Activated T-helper 9 cell treated with anti-CD3 and anti-CD28 coated beads, Interleukin-2, amount 50 U/mL, for 16 hours (primary cell): ENCODE measurements at places on chromosomes 2 and 18.

- DNase-seq, result no peak
Observed at GRCh38 chr18:44497311-44497710, 183.4 kb upstream of the SETBP1 start.

- no peak for DNase-seq
Observed at GRCh38 chr2:182668671-182669070, 47.4 kb upstream of the DNAJC10 start.

- no peak for DNase-seq
Observed at GRCh38 chr2:43222475-43223309, 3.7 kb downstream of the ZFP36L2 start.

GRCh38 chr2:62200291-62200841, 4.5 kb downstream of the B3GNT2 start:
- DNase-seq, result no peak

- DNase-seq, result no peak
Observed at GRCh38 chr2:217685255-217685605, 317.6 kb downstream of the TNS1 start.

- no peak for DNase-seq
Observed at GRCh38 chr2:44778671-44779476, 162.6 kb upstream of the SIX3 start.

GRCh38 chr2:8627692-8628085, 54.2 kb upstream of the ID2 start:
- DNase-seq, result no peak

GRCh38 chr18:79868811-79869541, 71.2 kb downstream of the KCNG2 start:
- DNase-seq, result no peak

DNA sequence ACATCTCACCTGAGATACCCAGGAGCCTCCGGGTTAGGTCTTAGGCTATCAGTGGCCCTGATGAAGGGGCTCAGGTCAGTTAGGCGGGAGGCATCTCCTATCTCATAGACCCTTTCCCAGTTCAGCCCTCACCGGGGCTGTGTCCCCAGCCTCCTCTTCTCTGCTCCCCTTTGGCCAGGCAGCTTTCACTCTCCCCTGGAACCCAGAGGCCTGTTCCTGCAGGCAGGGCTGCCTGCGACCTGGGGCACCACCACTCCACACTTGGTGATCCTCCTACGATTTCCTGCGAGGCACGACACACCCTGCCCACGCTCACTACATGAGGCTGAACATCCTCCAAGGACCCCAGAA, 51.2 kb downstream of the SFXN5 start:
- no peak for DNase-seq

DNA sequence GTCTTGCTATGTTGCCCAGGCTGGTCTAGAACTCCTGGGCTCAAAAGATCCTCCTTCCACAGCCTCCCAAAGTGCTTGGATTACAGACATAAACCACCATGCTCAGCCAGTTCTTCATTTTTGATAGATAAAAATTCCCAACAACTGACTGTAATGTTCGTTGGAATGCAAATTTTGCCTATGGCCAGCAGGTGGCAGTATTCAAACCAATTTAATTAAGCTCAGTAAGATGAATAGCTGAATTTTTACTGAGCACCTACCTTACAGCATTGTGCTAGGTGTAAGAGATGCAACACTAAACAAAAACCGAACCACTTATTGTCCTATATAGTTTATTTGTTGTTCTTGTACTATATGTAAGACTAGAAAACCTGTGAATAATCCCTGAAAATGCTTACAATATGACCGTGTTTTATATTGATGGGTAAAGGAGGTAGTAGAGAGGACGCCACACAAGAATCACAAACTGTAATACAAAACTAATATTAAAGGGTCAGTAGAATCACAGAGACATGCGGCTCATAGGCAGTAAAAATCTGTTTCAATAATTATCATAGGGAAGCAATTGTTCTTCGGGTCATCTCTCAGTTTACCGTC, 8.2 kb upstream of the TMEM182 start:
- no peak for DNase-seq

DNA sequence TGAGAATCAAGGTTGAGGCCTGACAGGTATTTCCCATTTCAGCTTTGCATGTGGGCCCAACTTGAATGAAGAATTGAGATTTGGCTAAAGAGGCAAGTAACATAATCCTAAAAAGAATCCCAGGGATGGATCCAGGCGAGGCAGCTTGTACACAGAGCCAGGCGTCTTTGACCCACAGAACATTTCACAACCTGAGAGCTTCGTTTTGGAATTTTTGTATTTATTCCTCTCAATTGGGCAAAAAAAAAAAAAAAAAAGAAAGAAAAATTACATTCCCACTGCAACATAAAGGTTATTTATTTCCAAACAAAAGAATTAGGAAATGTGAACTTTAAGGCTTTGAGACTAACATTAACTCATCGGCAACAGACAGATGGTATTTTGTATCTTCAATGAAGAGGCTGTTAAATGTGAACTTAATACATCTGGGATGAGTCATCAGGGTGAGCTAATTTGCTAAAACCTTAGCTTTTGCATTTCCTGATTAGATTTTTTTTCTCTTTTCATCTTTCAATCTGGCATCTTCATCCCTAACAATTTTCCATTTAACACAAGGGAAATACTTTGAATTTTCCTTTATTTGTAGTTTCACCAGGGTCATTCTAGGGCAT, 478.5 kb upstream of the TNP1 start:
- DNase-seq, result no peak

GRCh38 chr2:205563646-205564045, 118.7 kb upstream of the NRP2 start:
- DNase-seq, result no peak

DNA sequence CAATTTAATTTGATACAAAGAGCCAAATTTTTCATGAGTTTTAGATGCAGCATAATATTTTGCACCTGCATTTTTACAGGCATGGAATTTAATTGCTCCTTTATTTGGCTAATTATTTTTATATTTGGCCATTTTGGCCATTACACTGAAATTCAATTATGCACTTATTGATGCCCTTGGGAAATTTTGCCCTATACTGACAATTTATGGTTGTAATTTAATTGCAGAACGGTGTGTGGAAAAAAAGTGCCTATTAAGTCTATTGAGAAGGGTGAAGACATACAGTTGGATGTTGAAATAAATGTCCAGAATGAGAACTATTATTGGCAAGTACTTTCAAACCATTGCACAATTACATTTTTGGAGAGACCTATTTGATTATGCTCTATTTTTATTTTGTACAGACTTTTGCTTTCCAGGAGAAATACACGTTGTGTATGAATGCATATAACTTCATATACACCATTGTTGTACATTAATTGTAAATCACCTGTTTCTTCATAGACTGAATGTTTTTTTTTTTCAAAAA, 1319.3 kb upstream of the CDH2 start:
- no peak for DNase-seq

DNA sequence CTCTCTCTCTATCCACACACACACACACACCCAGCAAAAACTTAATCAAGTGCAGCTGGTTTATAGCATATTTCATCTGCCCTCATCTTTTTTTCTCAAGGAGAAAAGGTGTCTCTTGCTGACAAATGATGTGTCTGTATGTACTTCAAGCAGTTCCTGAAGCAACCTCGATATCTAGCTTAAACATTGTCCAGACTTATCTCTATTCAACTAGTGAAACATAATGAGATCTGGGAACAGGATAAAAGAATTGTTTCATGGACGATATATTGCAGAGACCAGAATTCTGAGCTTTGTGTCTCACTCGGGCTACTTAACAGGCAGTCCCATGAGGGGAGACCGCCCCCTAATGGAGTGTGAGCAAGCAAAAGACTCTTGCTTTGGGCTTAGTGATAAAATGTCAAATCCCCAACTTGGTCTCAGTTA, 929.2 kb upstream of the SOX11 start:
- no peak for DNase-seq

- DNase-seq, result peak; percentile 34
Observed at GRCh38 chr2:233857511-233858141, 3.3 kb upstream of the HJURP start.

GRCh38 chr18:10570622-10571021, 44.8 kb downstream of the NAPG start:
- DNase-seq, result no peak

- DNase-seq, result no peak
Observed at GRCh38 chr2:240596080-240596460, 9.5 kb downstream of the CAPN10 start.

- DNase-seq, result no peak
Observed at GRCh38 chr2:219433666-219434467, 776 bp upstream of the SPEG start.

GRCh38 chr2:41867553-41867952, 180.3 kb upstream of the PKDCC start:
- no peak for DNase-seq

- DNase-seq, result no peak
Observed at GRCh38 chr2:127217470-127218325, 2.4 kb downstream of the CYP27C1 start.

DNA sequence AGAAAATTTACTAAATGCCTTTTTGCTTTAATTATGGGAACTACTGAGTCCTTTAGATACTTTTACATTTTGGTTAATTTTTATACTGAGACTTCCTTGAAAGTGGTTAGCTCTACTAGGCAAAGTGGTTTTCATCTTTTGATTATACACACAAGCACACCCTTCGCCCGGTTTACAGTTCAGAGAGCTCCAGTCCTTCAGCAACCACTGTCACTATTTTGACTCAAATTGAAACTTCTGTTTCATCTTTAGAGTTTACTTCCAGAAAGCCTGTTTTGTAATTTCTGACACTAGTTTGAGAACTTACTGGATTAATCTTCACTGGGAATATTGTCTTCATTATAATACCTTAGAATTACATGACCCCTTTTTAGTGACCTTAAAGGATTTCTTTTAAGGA, 140.3 kb upstream of the FOSL2 start:
- DNase-seq, result no peak

GRCh38 chr2:83705146-83705545, 753.9 kb downstream of the SUCLG1 start:
- DNase-seq, result no peak

- no peak for DNase-seq
Observed at GRCh38 chr2:216507220-216508160, 8.8 kb downstream of the RPL37A start.

DNA sequence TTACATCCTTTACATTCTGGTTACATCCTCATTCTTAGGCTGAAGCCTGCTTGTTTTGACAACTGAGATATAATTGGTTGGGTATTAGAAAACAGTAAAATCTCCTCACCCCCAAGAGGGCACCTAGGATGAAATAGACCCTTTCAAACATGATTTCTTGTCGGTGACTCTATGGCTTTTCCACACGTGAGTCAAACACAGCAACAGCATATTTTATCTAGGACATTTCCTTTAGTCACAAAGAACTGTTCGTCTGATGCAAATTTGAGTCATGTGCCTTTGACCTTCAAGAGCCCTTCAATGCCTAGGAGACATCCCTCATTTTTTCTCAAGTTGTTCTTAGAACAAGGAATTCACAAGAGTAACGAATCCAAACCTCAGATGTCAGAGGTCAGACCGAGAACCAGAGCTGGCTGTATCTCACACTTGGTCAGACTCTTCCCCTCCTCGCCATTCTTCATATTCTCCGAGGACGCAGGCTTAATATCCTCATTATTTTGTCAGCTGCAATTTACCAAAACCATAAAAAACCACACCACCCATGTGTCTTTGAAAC, 60.5 kb upstream of the ALKAL2 start:
- no peak for DNase-seq

GRCh38 chr18:60130284-60130683, 230.5 kb downstream of the PMAIP1 start:
- DNase-seq, result no peak

DNA sequence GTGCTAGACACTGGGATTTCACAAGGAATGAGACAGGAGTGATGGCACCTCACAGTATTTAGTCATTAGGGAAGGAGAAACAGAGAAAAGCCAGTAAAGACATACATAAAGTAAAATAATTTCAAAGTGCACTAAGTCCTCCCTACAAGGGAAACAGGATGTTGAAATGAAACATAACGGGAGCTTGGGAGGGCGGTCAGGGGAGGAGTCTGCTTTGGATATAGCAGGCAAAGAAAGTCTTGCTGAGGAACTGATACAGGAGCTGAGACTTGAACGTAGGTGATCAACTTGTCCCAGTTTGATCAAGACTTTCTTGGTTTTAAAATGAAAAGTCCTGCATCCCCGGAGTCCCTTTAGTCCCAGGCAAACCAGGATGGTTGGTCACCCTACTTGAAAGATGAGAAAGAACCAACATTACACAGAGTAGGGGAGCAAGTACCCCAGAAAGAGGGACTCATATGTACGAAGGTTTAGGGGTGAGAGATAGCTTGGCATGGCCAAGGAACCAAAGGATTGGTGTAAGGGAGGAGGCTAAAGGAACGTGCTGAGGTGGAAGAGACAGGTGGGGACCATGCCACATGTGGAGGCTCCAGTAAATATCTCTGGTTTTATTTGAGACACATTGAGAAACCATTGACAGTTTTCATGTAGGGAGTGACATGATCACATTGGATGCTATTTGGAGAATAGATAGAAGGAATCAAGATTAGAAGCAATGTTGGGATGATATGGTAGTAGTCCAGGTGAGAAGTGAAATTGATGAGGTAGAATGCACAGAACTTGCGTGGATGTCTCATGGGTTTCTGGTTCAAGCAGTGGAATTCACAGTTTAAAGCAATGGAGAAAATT, 28.4 kb downstream of the FBXO48 start:
- DNase-seq, result no peak

- no peak for DNase-seq
Observed at GRCh38 chr2:65054749-65055421, 1.3 kb upstream of the CEP68 start.

DNA sequence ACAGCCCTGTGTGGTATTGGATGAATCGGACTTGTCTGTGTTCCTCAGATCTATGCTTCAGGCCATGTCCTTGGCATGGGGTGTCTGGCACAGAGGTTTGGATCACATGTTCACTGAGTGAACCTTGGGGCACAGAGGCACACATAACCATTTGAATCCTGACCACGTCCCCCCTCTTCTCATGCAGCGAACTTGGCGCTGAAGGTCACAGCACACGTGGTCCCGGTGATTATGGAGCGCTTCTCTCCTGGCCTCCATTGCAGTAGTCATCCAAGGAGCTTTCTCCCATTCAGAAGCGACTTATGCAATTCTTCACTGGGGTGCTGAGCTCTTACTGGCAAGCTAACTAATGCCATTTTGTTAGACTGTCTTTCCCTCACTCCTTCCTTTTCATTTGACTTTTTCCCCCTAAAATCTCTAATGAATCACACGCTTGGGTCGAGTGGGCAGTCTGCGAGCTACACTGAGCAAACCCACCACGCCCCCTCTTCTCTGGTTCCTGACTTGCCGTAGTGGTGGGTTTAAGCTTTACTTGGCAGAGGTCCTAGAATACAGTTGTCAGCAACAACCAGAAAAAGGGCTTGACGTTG, 59.4 kb downstream of the KCNG2 start:
- no peak for DNase-seq

GRCh38 chr2:107712857-107713256, 113.8 kb upstream of the RGPD4 start:
- no peak for DNase-seq

GRCh38 chr2:21396252-21396651, 272.5 kb downstream of the TDRD15 start:
- no peak for DNase-seq

- no peak for DNase-seq
Observed at GRCh38 chr18:34604591-34604990, 105.5 kb upstream of the DTNA start.
